DMS79 treated with DMSO at 0.1 percent for 48 hours (cell line): ENCODE measurements at places on chromosomes 3 and 15.

GRCh38 chr3:23219117-23219516 is 16.0 kb downstream of the UBE2E2 start:
- DNase-seq: no peak

GRCh38 chr3:108035751-108036150 is 55.1 kb downstream of the CD47 start:
- DNase-seq: no peak

DNA sequence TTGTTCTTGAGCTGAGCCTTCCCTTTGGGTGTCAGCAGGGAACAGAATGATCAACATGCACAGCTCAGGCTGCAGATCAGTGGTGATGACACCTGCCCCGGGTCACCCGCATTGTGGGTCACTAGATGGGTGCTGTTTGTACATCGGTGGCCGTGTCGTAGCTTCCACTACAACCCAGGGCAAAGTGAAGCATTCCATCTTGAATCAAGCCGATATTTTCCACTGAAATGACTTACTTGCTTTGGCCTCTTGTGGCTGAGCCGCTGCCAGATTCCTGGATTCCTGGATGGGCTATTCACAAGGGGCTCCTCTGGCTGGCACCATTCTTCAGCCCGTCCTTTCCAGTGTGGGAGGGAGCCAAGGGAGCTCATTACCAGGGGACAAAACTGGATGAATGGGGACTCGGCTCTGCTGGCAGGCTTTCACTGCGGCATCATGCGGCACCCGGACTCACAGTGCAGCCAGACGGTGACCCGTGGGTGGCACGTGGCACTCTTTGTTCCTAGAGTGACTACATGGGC is 65.6 kb downstream of the SLCO3A1 start:
- DNase-seq: no peak

- no peak for DNase-seq
These were observed 47.3 kb upstream of the PHLDB2 start for GRCh38 chr3:111811811-111812210.

DNA sequence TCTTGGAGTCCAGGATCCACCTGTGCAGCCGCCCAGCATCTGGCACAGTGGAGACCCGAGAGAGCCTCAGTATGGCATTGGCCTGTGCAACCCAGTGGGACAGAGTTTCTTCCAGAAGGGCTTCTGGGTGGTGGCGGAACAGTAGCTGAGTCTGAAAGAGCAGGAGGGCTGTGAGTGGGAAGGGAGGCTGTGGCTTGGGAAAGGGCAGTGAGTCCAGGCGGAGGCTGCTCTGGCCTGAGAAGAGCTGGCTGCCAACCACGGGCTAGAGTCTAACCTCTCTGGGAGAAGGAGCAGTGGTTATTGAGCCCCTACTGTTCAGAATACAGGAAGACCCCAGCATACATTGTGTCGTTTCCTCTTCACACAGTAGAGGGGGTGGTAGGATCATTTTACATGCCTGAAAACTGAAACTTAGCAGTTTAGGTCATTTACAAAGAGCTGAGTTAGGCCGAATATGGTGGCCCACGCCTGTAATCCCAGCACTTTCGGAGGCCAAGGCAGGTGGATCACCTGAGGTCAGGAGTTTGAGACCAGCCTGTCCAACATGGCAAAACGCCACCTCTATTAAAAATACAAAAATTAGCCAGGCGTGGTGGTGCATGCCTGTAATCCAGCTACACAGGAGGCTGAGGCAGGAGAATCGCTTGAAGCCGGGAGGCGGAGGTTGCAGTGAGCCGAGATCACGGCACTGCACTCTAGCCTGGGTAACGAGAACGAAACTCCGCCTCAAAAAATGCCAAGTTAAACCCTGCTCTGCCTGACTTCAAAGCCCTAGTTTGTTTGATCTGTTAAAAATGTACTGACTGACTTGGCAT is 3.2 kb downstream of the AEN start:
- DNase-seq: no peak

DNA sequence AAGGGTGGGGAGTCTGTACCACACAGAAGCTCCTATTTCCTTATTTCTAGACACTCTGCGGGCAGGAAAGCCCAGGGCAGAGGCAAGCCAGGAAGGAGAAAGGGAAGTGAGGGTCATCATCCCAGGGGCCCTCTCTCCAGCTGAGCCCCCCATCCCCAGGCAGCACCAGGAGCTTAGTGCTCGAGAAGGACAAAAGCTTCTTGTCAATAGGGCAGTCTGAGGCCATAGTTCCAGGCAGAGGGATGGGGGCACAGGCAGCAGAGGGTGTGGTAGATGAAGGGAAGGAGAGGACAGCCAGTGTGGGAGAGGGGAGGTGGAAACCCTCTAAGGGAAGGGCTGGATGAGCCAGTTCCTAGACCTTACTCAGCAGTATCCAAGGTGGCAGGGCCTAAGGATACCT is 2.7 kb downstream of the MAP1A start:
- DNase-seq: no peak

- no peak for DNase-seq
These were observed 94.2 kb downstream of the TNIK start for GRCh38 chr3:171366043-171366442.

DNA sequence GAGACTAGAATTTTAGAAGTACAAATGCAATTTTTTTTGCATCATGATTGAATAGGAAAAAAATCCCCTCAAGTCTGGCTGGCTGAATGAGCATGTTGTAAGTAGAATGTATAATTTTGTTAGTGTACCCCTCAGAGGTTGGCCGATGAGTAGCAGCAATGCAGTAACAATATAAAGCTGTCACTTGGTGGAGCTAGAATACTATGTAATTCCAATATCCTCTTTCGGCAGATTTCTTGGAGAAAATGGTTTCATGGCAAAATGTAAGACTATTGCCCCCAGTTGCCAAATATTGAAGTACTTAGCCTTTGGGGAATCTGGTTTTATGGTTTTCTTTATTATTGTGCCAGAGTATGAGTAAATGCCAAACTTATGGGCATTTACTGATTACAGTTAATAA is 39.8 kb upstream of the SGO1 start:
- DNase-seq: no peak

DNA sequence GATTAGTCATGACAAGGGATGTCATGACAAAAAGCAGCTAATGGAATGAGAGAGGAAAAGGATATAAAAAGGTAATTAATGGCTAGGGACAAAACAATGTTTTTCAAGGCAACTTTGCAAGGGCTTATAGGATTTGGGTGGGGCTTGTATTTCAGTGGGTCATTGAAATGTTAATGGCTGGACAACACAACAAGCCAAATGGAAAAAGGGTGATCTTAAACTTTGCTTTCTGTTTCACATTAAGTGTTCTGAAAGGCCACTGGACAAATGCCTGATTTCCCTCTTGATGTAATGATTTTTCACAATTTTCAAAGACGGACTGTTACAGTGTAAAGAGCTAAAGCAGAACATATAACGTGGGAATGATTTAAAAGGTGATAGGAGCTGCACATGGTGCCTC is 345.0 kb downstream of the TUSC7 start:
- no peak for DNase-seq

GRCh38 chr3:141959589-141960554 is 83.4 kb downstream of the ATP1B3 start:
- no peak for DNase-seq

- no peak for DNase-seq
These were observed 106.6 kb downstream of the GLDN start for GRCh38 chr15:51447855-51448621.

GRCh38 chr3:66394019-66394752 is 106.6 kb downstream of the LRIG1 start:
- DNase-seq: peak; percentile 12

GRCh38 chr15:44317423-44318058 is 29.0 kb downstream of the GOLM2 start:
- DNase-seq: no peak

DNA sequence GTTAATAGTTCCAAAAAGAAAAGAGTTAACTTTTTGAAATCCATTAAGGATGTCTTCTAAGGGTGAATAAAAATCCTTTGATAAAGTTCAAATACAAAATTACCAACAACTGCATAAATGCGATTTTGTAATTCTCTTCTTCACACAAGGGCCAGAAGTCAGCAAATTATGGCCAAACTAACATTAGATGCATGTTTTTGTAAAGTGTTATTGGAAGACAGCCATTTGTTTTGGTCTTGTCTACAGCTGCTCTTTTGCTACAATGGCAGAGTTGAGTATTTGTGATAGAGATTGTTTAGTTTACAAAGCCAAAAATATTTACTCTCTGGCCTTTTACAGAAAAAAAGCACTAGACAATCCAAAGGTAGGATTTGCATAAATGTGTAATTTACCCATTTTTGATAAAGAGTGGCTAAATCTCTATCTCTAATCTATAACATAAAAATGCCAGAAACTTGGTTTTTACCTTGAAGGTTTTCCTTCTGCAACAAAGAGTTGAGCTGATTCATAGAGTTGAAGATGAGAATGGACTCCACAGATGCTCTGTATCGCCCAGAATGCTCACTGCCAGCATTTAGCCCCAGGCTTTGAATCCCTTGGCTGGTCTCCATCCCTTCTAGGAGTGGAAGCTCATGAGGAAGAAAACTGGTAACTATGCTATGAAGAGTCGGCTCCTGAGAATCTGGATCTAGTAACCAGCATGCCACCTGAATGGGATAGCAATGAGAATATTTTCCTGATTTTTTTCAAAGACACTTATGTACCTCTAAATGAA is 64.5 kb downstream of the POLQ start:
- no peak for DNase-seq

GRCh38 chr3:156456771-156457224 is 98.1 kb downstream of the SSR3 start:
- DNase-seq: no peak

DNA sequence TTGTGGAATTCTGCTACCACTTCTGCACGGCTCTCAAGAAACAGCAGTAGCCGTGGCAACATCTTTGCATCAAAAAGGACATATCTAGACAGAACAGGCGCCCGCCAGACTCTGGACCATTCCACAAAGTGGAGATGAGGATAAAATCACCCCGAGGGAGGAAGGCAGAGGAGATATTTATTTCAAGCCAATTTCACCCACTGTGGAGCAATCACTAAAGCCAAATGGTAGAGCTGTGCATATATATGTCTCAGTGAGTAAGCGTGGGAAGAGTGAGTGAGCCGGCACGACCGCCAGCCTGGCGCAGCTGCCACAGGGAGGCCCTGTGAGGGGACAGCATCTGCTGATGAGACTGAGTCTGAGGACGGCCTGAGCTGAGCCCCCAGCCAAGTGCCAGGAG is 111.3 kb downstream of the MEGF11 start:
- no peak for DNase-seq

DNA sequence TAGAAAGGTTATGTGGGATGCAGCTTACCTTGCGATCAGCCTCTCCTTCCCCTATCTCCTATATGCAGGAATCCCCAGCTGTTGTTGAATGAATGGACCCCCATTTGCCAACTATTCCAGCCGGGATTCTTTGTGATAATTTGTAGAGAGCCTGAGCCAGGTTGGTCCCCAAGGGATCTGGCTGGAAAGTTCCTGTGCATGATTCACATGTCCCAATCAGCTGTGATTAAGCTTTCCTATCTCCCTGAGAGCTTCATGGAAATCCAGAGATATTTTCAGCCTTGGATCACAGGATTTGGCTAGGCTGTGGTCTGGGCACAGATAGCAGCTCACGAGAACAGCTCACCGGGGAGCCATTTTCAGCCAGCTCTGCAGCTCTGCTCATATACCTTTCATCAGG is 76.7 kb downstream of the ARNT2 start:
- DNase-seq: no peak

GRCh38 chr15:83919978-83920510 is 266.1 kb downstream of the ADAMTSL3 start:
- DNase-seq: no peak

DNA sequence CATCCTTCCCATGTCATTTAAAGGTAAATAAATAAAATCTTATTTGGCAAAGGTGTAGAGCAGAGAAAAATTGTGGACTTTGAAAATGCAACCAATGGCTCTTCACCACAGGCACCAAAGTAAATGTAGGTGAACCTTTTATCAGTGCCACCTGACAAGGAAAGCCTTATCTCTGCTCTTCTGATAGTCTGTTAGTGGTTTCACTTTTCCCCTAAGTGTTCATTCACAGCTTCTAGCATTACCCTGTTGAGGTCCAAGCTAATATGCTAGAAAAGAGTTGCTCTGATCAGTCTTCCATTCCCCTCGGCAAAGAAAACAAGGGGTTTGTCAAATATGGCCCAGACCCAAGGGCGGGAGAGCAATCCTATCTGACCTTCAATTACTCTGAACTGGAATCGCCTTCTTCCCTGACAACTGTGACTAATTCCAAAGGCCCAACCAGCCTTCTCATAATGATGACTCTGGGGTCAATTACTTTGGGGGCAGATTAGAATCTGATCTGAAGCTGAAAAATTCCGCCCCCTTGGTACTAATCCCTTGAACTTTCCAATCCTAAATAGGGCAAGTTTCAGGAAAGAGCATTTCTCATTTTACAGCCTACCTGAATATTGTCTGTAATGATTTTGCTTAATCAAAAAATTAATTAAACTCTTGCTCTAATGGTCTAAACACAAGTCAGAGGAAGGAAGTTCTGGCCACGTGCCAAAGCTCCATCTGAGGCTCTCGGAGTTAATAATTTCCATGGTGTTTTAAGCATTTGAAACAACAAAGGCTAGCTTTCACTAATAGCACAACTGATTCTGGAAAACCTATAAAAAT is 52.4 kb downstream of the SETMAR start:
- peak; percentile 29 for DNase-seq

GRCh38 chr3:43162230-43163084 is 56.6 kb upstream of the POMGNT2 start:
- DNase-seq: peak; percentile 2

DNA sequence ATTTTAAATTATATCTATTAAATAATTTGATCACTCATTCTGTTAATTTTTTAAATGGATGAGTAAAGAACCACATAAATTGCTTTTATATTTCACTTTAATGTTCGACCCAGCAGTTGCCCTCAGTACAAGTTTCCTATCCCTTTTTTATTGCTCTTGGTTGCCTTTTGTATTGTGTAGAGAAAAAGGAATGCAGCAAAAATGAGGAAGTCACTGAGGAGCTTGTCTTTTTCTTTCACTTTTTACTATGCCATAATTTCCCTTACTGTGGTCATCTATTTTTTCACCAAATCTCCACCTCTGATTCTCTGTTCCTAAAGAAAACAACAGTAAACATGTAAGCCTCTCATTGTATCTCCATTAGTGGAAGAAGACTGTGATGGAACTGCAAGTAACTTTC is 122.7 kb downstream of the B3GALNT1 start:
- DNase-seq: no peak

DNA sequence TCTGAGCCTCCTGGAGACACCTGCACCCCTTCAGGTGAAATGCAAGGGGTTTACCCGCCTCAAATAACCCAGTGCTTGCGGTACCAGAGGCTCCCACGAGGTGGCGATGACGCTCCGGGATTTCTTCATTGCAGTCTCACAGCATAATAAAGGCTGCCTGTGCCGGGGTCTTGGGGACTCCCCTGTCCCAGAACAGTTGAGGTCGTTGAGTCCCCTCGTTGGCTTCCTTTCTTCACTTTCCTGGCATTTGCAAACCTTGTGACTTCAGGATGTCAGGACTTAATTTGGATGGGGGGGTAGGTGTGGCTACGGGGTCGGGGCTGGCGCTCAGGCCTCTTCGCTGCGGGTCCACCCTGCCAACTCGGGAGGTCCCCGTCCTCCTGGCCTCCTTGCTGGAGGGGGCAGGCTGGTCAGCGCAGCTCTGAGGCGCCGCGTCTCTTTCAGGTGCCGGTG is 1.3 kb downstream of the GNAT1 start:
- peak; percentile 39 for DNase-seq
